ENCODE measurements at places on chromosomes 12 and 14.

- DNase-seq: no peak
Measured at GRCh38 chr12:66170606-66171005, 810 bp upstream of the TMBIM4 start.

- DNase-seq: no peak
Measured at GRCh38 chr12:46244273-46244915, 24.4 kb downstream of the SLC38A1 start.

- DNase-seq: no peak
Measured at GRCh38 chr12:71061451-71061850, 96.3 kb downstream of the TSPAN8 start.

DNA sequence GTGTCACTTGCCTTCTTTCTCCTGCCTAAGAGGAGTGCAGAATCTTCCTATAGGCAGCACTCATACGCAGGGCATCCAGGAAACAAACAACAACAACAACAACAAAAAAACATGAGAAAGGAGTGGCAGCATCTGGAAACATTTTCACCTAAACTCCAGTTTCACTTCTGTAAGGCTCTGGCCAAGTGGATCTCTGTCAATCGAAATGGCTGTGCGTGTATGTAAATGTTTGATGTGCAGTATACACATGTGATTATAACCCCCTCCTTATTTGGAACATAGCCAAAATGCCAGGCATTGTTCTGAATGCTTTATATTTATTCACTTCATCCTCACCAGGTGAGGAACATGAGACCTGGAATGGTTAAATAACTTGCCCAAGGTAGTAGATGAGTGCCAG, 76.8 kb downstream of the COX16 start:
- DNase-seq: no peak

DNA sequence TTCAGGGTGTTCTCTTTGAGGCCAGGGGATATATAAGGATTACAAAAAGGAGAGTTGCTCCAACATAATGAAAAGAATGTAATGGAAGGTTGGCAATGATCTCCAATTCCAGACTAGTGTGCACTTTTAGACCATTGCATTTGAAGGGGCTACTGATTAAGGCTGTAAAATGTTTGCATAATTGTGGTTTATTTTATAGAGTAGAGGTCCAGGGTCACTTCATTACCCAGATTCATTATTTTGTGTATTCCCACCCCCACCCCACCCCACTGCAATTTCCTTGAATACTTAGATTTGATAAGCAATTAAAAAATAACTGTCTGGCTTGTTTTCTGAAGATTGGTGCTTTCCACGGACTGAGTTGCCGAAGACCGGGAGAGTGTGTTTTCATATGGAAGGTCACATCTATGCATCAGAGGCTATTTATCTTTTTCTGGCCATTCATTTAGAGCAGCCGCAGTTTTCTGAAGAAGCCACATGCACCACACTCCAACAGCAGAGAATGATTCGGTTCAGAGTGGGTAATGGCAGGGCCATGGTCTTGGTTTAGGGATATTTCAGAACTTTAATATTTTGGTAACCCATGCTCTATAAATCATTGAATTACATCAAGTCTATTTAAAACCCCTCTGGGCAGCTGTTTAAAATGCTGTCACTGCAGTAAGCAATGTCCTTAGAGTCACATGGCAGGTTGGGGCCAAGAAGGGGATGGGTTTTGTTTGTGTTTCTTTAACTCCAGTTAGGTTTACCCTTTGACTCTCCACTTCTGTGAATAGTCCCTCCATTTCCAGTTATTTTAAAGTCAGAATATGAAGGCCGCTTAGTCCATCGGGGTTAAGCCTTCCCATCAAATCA, 94.6 kb downstream of the TMEM30B start:
- DNase-seq: no peak

DNA sequence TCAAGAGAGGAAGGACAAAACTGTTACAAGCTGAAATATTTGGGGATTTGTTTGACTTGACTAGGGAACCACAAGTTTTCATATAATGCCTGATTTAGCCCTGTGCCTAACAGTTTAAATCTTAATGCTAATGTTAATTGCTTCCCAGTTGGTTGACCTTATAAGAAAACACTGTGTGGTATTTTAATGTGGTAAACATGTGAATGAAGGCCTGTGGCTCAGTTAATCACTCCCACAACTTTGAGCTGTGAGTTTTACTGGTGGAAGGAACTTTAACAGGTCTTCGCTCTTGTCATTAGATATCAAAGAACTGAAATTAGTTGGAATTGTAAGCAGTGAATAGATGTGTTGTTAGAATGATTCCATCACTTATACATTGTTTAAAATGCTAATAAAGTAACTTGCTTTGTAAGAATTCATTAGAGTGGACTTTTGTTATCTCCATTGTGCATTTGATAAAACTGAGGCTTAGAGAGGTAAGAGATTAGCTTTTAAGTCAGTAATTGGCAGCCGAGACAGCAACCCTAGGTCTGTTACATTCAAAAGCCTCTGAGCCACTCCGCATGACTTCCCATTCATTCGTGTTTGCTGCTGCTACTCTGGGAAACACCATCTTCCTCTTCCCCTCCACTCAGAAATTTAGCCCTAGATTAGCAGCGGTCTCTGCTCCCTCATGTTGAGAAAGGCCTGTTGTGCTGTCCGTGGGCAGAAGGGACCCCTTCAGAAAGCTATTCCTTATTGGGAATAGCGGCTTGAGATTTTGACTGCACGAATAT, 1.0 kb upstream of the TBK1 start:
- no peak for DNase-seq

DNA sequence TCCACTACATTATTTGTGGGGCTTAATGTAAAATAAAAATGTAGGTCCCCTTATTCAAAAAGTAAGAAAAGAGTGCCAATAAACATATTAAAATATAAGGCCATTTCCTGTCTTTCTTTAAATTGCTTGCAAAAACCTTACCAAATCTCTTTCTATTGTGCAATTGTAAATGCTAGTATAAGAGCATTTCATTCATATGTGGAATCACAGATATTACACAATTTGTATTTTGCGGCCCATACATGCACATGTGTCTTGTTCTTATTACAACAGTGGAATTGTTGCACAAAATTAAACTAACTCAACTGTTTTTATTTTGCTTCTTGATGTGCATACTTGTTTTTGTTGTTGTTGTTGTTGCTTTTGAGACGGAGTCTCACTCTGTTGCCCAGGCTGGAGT, 20.1 kb upstream of the CRADD start:
- no peak for DNase-seq

Data from stimulated activated CD4-positive, alpha-beta T cell treated with anti-CD3 and anti-CD28 coated beads, Interleukin-4, amount 100 ng/mL, for 24 hours (primary cell).